Urinary bladder (tissue), 4 donors: ENCODE measurements at places on chromosomes 7 and 10.

DNA sequence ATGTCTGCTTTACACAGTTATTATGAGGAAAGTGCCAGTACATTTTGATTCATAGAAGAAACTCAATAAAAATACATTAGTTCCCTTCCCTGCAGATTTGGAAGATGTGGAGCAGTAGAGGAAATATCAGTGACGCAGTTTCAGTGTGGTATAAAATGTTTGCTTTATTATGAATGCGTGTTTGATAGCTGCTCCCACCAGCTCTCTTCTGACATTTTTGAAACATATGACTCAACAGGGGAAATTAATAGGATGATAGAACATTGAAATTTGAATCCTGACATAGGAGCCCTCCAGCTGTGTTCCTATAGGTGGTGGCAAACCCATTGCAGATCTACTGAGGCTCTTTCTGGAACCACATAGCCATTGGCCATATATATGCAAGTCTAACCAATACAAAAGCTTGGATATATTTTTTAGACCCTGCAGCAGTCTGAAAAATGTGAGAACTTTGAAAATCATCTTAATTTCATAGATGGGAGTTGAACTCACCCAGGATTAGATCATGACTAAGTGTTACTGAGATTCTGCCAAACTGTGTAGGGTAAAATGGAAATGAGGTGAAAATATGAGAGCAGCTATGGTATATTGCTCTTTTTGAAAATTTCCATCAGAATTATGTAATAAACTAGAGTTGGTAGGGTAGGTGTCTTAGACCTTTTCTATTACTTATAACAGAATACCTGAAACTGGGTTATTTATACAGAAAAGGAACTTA is 47.8 kb downstream of the BZW2 start:
- no peak for DNase-seq

DNA sequence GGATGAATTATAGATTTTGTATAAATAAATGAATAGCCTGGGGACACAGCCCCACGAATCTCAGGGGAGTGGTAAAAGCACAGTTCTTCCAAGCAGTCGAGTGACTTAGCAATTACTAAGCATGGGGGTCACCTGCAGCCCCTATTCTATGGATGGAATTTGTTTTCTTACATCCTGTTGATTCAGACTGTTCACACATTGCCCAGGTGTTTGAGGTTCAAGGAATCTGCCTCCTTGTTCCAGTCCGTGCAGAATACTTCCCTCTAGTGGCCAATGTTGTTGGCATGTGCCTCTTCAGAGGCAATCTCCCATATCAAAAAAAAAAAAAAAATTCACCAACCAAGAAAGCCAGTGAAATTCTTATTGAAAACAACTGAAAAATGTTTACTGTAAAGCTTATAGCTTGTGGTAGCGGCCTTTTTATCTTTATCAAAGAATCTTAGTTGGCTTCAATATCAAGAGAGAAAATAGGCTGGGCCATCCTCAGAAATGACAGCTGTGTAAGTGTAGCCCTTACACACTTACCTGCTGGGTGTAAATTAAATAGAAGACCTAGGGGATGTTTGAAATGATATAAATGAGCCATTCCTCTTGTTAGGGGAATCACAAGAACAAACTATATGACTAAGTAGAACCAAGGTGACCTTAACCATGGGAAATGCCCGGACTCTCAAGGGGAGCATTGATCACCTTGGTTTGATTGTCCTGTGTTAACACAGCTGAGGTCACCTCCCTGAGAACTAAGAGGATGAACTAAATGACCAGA is 7.8 kb downstream of the LIPM start:
- DNase-seq: no peak

- DNase-seq: no peak
Measured at GRCh38 chr7:1864161-1864940, 194.3 kb downstream of the ELFN1 start.

DNA sequence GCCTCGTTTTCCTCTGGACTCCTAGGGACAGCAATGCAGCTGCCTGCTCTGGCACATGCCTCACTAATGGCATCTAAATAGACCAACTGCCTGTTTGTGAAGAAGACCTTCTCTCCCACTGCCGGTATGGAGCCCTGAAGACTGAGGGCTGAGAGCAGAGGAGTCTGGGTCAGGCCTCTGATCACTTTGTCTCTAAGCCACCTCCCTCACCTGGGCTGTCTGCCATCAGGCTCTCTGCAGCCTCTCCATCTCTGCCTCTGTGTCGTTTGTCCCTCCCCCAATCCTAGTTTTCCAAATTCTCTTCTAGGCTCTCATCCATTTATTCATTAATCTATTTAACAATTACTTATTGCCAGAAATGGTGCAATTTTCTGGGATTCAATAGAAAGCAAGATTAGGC is 15.2 kb upstream of the SFTPA1 start:
- no peak for DNase-seq

GRCh38 chr10:131420867-131421266 is 109.3 kb upstream of the TCERG1L start:
- DNase-seq: no peak

DNA sequence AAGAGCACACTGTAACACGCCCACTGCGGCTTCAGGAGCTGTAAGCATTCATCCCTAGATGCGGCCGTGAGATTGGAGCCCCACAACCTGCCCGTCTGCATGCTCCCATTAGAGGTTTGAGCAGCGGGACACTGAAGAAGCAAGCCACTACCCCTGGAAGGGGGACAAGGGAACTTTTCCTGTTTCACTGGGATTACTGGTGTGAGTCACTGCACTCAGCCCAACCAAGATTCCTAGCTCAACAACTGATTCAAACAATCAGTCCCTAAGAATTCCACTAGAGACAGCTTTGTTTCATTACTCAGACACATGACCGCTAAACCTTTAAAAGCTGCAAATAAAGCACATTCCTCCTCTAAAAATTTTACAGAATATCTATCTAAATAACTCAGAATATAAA is 69.8 kb downstream of the ORC5 start:
- DNase-seq: no peak

- DNase-seq: no peak
Measured at GRCh38 chr10:119177708-119178371, 772 bp downstream of the PRDX3 start.

- no peak for DNase-seq
Measured at GRCh38 chr7:115941703-115942268, 88.8 kb downstream of the TFEC start.

DNA sequence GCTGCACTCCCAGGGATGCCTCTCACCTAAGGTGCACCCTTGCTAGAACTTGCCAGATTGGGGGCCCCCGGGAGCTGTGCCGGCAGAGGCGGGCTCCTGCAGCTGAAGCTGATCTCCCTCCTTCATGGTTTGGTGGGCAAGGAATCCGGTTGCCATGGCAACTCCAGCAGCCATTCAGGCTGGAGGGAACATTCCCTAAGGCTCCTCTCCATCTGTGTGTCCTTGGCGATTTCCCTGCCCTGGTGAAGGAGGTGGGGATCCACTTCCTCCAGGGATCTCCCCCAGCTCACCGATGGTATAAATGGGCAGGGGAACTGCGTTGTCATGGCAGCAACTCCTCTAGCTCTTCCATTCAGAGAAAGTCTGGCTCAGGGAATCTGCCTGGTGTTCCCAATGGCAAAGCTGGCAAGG is 49.6 kb upstream of the GPR158 start:
- DNase-seq: no peak
